ENCODE measurements at places on chromosomes 12 and 14.

GRCh38 chr12:131734336-131735152 lies 23.7 kb downstream of the SFSWAP start:
- no peak for DNase-seq

DNA sequence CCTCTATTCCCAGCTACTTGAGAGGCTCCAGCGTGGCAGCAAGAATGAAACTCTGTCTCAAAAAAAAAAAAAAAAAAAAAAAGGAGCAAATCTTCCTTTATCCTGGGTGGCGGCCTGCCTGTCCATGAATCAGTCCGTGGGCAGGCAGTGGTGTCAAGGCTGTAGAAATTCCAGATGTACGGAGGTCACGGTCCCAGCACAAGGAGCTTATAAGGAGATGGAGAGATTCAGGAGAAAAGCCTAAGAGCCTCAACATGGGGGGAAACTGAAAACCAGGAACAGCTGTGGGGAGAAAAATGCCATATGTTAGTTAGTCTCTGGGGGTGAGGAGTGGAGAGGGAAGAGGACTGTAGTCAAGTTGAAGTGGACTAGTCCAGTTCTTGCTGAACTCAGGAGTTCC lies 130.5 kb upstream of the CRY1 start:
- no peak for DNase-seq

DNA sequence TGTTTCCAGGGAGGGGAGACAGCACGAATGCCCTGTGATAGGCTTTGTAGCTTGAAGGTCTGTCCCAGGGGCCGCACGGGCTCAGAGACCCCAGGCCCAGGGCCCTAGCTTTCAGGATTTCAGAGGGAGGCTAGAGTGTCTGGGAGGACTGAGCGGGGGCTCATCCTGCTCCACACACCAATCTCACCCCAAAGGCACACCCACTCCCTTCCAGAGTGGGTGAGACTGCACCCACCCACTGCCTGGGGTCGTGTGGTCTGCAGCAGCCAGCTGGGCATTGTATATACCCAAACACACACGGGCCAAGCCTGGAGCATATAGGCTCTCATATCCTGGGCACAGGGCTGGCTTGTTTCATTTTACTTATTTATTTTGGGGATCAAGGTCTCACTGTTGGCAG lies 5.8 kb upstream of the SLC25A47 start:
- no peak for DNase-seq

DNA sequence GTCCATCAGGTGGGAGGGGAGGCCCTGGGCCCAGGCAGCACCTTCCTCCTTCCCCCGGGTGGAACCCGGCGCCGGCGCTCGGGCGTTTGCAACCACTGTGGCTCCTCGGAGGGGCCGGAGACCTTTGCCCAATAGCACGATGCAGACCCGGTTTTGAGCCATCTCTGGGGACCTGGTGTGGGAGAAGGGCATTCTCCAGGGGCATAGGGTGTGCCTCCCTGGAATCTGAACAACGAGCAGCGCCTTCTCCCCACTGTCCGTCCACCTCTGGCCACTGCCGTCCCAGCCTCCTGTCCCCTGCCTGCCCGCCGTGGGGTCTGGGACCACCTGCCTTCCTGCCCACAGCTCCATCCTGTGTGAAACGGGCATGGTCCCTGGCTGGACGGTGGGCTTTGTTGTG lies 12.5 kb downstream of the ZFYVE21 start:
- DNase-seq, result no peak

- DNase-seq, result no peak
These were observed 9.4 kb upstream of the CIPC start for GRCh38 chr14:77088645-77089044.

All from NK-92 treated with Interleukin-12 subunit alpha and Interleukin-12 subunit beta, amount 100 ng/mL, for 24 hours (cell line).